Spleen (tissue), 13 donors: ENCODE measurements at places on chromosomes 5 and 9. TPM values are rescaled to one million over a fixed set of nuclear protein-coding genes. Genes with fewer than 3 reads are reported as not detected.

DNA sequence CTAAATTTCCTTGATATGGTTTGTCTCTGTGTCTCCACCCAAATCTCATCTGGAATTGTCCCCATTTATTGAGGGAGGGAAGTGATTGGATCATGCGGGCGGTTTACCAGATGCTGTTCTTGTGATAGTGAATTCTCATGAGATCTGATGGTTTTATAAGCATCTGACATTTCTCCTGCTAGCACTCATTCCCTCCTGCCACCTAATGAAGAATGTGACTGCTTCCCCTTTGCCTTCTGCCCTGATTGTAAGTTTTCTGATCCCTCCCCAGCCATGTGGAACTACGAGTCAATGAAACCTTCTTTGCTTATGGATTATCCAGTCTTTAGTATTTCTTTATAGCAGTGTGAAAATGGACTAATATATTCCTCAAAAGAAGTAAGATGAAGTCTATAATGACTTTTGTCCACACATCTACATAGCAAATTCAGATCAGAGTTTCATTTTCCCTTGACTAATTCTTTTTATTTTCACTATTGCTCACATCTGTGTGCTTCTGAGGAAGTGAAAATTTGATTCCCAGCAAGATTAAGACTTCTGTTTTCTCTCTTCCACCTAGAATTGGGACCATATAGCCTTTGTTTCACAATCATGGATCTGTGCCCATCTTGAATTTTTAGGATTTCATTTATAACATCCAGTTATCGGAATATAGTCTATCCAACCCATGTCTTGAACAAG lies 393.5 kb downstream of the DMAC1 start:
- H3K4me1 ChIP-seq = no peaks in the 10 kb centered on the region
- DNase-seq = no peak
- H3K4me3 ChIP-seq = no peak overlapping the region
- no peak overlapping the region for H3K27ac ChIP-seq

- no peaks in the 10 kb centered on the region for H3K36me3 ChIP-seq
- H3K27ac ChIP-seq = no peak overlapping the region
- no peaks in the 10 kb centered on the region for H3K27me3 ChIP-seq
These were observed 66.1 kb upstream of the EDIL3 start for GRCh38 chr5:84450617-84451414.

GRCh38 chr5:55456216-55456895 lies 78.4 kb downstream of the PLPP1 start:
- H3K36me3 ChIP-seq = no peaks in the 10 kb centered on the region
- DNase-seq = no peak
- H3K4me1 ChIP-seq = no peaks in the 10 kb centered on the region
- H3K27ac ChIP-seq = no peak overlapping the region

RNF224 gene
- not detected for total RNA-seq

DNA sequence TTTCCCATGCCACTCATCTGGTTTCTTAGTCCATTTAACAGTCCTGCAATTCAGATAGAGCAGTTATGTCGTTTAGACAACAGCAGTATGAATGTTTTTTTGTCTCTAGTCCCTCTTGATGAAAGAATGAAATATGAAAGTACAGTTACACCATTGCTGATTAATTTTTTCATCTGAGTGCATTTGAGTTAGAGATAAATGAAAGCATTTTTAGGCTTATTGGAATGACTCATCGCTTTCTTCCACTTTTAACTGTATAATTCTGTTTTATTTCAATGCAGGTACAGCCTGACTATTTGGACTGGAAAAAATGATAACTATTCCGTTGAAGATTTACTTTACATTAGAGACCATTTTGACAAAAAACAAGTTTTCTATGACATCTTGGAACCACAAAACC lies 28.7 kb downstream of the ANKRD34B start:
- H3K27me3 ChIP-seq = no peaks in the 10 kb centered on the region
- DNase-seq = no peak
- no peak overlapping the region for H3K27ac ChIP-seq
- H3K4me1 ChIP-seq = no peaks in the 10 kb centered on the region
